OCI-M1 (cell line): ENCODE measurements at places on chromosomes 7 and 10.

DNA sequence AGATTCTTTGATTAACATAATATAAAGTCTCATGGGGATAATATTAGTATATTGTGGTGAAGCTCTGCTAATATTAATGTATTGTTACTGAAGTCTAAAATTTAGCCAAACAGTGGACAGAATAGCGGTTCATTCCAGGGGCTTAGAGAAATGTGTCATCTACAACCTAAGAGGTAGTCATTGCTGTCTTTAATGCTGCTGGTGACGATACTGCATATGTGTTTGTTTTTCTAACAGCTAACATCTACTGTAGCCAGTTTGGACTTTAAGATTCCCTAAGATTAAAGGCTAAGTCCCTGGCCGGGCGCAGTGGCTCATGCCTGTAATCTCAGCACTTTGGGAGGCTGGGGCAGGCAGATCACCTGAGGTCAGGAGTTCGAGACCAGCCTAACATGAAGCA lies 102.0 kb upstream of the SAMD8 start:
- DNase-seq: no peak

DNA sequence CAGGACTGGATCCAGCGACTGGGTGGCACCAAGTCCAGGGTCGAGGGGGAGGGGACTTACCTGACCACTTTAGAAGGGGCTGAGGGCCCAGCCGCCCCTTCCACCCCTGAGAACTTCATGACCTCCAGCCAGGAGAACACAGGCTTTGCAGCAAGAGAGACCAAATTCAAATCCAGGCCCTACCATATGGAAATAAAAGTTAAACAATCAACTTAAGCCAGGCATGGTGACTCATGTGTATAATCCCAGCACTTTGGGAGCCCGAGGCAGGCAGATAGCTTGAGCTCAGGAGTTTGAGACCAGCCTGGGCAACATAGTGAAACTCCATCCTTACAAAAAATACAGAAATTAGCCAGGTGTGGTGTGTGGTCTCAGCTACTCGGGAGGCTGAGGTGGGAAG lies 61.9 kb downstream of the COL13A1 start:
- no peak for DNase-seq

- DNase-seq: peak; percentile 75
Measured at GRCh38 chr10:97633921-97634320, 621 bp upstream of the MORN4 start.

DNA sequence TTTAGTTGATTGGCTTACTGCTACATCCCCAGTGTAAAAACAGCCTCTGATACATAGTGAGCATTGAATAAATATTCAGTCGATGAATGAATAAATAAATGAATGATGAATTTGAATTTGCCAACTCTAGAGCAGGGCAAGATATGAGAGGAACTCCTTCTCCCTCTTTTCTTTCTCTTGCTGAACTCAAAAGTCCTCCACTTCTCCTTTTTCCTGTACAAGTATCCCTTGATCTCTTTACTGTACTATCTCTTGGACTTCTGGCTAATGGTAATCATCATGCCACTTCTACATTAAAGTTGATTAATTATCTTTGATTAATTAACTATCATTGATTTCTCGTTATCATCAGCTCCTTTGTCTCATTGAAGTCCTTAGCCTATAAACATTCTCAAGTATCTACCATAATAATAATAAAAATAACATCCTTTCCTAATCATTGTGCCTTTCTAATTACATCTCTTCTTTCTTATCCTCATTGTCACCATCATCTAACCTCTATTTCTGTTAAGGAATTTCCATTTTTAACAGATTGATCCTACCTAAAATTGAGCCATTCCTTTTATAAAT lies 10.6 kb downstream of the CPED1 start:
- DNase-seq: peak; percentile 39

DNA sequence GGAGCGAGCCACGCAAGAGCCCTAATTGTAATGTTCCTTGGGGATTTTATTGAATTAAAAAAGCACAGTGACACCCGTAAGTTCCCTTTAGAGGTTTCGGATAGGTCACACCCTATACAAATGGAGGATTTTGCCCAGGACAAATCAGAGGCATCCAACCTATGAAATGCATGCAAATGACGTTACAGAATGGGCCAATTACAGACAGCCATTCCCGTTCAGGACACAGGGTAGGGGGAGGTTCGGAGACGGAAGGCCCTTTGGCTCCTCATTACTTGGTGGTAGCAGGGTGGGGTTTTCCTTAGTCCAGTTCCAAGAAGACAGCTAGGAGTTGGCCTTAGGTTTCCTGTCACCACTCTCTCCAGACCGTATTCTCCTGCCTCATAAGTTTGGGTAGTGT lies 754.1 kb downstream of the IPMK start:
- no peak for DNase-seq
